Activated CD8-positive, alpha-beta T cell treated with anti-CD3 and anti-CD28 coated beads for 36 hours (primary cell): ENCODE measurements at places on chromosomes 3 and 15.

DNA sequence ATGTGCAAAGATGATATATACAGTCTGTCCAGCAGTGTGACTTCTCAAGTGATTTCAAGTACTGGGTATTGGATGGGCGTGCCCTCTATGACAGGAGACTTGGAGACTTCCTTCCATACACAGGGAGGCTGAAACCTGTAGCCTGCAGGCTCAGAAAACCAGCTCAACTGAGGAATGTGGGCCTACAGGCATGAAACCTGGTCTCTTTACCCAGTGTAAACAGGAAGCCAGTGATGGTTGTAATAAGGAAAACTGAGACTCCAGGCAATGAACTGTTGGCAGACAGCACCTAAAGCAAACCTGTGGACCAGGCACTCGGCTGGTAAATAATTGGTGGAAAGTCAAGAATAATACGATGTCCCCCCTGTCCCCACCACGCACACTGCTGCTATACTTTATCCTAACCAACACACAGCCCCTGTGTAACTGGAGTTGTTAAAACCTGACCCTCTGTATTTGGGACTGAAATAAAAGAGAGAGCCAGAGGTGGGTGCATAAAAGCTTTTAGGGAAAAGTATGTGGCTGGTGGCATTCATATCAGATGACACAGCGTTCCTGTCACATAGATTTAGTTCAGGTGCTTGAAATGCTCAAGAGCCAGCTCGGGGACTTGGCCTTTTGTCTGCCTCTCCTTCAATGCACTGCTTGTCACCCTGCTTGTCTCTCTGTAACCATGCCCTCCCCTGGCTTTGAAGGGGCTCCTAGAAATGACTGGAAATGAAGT is 144.7 kb downstream of the TPRG1 start:
- DNase-seq: no peak

DNA sequence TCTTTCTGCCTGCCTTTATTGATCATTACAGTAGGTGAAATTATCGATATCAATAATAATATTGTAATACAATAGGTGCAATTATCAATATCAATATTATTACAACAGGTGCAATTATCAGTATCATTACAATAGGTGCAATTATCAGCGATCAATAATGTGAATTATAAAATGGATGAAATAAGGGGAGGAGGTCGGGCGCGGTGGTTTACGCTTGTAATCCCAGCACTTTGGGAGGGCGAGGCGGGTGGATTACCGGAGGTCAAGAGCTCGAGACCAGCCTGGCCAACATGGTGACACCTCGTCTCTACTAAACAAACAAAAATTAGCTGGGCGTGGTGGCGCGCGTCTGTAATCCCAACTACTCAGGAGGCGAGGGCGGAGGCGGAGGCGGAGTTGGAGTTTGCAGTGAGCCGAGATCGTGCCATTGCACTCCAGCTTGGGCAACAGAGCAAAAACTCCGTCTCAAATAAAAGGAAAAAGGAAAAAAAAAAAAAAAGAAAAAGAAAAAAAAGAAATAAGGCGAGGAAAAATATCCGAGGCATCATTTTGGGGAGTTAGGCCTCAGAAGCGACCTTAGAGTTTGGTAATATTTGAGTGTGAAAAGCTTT is 611 bp upstream of the BNIP2 start:
- DNase-seq: peak; percentile 79

DNA sequence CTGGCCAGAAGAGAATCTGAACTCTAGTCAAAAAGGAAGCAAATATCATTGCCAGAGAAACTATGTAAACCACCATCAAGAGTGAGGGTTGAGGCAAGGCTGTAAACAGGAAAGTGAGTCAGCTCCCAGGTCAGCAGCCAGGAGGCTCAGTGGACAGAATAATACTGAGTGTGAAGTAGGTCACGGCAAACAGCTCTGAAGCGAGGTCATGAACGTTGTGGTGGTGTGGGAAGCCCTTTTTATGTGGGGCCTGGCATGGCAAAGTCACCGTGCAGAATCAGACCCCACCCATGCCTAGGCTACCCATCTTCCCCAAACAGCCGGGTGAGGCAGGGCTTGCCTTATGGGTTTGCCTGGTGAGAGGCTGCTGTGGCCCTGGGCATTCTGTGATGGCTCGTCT is 43.9 kb downstream of the THBS1 start:
- peak; percentile 87 for DNase-seq

GRCh38 chr15:46636206-46636605 is 1001.4 kb downstream of the SQOR start:
- no peak for DNase-seq

DNA sequence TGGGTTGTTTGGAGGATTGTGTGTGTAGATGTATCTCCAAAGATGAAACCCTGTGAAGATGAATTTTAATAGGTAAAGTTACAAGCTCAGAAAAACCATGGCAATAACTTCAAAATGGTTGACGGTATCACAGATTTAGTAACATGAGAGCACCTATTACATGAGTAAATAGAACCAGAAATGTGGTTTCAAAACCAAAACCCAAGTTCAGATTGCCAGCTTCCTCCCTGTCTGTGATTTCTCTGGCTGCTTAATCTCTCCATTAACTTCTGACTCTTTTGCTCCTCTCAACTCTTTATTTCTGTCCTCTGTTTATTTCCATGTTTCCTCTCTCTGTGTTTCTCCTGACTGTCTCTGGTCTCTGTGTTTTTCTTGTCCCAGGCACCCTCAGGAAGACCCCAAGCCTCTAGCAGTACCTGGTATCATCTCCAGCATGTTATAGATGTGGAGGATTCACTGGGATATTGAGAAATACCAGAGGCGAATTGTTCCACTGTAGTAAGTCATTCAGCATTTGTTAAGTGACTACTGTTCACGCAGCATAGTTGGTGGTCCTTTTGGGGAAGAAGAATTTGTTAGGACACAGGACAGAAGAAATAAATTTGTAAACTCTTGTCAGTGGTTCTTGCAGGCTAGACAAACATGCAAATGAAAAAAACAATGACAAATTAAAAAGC is 138.8 kb downstream of the BBX start:
- DNase-seq: no peak

DNA sequence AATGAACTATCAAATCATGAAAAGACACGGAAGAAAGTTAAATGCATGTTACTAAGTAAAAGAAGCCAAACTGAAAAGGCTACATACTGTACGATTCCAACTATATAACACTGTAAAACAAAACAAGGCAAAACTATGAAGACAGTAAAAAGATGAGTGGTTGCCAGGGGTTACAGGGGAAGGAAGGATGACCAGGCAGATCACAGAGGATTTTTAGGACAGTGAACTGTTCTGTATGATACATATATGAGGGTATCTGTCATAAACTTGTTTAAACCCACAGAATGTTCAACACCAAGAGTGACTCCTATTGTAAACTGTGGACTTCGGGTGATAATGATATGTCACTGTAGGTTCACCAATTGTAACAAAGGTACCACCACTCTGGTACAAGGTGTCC is 60.6 kb downstream of the CHSY1 start:
- DNase-seq: no peak

GRCh38 chr3:43096761-43097160 is 9.1 kb downstream of the POMGNT2 start:
- DNase-seq: no peak

DNA sequence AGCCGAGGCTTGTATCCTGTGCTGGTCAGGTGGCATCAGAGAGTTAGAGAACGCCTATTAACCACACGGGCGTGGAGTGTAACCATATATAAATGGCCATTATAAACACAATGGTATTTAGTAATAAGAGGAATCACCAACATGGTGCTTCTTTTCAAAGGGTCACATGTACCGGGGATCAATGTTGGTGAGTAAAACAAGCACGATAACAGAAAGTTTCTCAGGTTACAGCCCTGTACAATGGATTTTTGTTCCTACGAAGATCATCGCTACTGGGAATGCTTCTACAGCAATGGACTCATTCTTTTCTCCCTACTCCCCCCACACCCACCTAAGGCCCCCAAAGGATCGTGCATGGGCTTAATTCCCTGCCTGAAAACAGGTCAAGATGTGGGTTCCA is 42.5 kb downstream of the MEIS2 start:
- DNase-seq: no peak

- no peak for DNase-seq
These were observed 391.4 kb downstream of the LRTM1 start for GRCh38 chr3:54536450-54536849.

DNA sequence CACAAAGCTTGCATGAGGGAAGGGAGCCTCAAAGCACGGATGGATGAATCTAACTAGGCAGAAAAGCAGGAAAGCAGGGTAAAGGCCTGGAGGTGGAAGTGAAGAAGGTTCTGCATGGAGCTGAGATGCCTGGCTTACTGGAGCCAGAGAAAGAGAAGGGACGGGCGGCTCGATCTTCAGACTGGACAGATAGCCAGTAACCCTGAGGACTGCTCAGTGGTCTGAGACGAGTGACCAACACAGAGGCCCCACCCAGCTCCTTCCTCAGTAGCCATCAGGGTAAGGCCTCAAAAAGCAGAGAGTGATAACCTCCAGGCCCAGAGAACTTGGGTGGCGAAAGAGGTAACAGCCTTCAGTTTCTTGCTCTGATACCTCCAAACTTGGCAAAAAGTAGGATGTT is 6.4 kb downstream of the CLN6 start:
- DNase-seq: no peak

DNA sequence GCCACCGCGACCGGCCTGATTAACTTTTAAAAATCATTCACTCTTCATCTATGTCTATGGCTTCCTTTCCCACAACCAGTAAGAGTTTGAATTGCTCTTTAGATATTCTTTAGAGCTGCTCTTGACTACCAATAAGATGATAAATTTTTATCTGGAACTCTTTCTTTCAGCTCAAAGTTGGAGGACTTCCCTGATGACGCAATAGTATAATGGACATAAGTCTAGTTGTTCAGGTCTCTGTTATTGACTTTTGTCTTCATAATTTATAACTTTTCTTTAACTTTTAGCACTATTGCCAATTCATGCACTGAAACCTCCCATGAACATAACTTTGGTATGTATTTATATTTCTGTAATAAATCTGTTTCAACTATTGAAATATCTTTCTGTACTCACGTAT is 61.3 kb upstream of the NLGN1 start:
- no peak for DNase-seq

- peak; percentile 59 for DNase-seq
These were observed 39.3 kb downstream of the OXNAD1 start for GRCh38 chr3:16304061-16305010.

- DNase-seq: no peak
These were observed 26.0 kb upstream of the MAP4 start for GRCh38 chr3:48042071-48042760.

GRCh38 chr15:31278061-31278445 is 48.6 kb upstream of the KLF13 start:
- no peak for DNase-seq

DNA sequence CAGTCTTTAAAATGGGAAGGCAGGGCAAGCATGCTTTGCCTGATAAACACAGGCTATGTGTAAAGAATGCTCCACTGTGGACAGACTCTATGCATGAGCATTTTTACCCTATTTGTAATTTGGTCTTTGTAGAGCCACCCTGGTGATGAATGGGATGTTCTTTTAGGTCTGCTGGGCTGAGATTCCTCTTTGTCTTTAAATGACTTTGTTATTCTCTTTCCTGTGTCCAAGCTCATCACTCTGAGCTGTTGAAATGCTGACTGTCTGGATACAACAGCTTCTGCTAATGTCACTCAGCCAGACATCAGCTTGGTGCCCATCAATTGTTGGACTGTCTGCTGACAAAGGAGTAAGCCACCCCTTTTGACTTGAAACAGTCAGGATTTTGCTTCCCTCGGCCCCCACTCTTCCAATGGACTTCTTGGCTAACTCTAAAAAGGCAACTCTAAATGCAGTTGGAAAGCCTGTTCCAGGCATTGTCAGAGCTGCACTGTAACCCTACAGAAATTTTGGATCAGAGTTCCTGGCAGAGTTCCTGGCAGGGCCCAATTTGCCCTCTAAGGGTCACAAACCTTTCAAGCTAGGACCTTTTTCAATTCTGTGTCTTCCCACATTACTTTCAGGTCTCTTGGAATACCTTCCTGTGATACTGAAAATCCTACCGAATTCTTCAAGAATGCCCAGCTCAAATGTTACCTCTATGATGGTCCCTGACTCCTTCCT is 40.5 kb upstream of the EIF1B start:
- no peak for DNase-seq

DNA sequence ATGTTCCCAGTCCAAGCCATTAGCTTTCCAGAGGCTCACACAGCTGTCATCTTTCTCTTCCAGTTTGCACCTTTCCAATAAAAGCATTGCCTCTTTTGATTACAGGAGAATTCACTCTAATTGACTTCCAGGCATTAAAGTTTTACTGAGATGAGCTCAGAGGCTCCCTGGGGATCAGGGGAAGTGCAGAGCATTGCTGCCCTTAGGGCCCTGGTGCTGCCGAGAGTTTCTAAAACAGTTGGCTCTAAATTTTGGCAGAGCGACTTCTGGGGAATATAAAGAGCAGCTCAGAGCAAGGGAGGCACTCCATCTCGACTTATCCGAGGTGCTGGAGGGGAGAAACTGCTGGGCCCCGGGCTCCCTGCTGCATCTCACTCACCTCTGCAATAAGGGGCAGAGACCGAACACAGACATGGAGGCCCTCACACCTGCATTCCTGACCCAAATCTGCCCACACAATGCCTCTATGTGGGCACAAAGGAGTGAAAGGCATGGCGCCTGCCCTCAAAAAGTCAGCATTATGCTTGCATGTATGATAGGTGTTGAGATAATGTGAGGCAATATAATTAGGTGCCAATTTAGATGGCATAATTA is 61.7 kb downstream of the SCN11A start:
- DNase-seq: no peak

- no peak for DNase-seq
These were observed 100.2 kb downstream of the TMCC1 start for GRCh38 chr3:129793319-129793718.

DNA sequence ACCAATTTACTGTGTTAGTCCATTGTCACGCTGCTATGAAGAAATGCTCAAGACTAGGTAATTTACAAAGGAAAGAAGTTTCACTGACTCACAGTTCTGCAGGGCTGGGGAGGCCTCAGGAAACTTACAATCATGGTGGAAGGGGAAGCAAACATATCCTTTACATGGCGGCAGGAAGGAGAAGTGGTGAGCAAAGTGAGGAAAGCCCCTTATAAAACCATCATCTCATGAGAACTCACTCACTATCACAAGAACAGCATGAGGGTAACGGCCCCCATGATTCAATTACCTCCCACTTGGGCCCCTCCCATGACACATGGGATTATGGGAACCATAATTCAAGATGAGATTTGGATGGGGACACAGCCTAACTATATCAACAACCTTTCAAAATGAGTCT is 20.2 kb downstream of the USF3 start:
- DNase-seq: peak; percentile 5

DNA sequence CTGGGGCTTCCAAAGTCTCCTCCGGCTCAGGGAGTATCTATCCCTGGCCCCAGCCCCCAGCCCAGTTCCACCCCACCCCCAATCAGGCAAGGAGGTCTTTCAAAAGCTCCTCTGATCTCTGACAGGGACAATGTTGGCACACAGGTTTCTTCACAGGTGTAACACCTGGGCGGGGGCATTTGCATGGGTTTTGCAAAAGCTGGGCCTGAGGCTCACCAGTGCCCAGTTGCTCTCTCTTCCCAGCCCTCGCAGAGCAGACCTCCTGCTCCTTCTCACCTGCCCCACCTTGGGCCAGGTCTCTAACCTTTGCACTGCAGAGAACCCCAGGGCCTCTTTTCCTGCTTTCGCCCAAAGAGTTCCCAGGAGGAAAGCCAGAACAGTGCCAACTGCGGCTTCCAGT is 8.6 kb upstream of the CSK start:
- DNase-seq: no peak
